H9 (cell line): ENCODE measurements at places on chromosomes 2 and 18. TPM values are rescaled to one million over a fixed set of nuclear protein-coding genes. Genes with fewer than 3 reads are reported as not detected.

The PDE11A gene
- total RNA-seq: 0.13 and 0.37 TPM in 2 replicates

The DSG2 gene
- total RNA-seq: 104 and 107 TPM in 2 replicates

The MYO3B gene
- total RNA-seq: 0.63 and 0.86 TPM in 2 replicates

The PPP1R1C gene
- total RNA-seq: 4.0 and 5.4 TPM in 2 replicates

The ST6GAL2 gene
- 7.6 and 7.8 TPM in 2 replicates for total RNA-seq

The TUBA3E gene
- total RNA-seq: 0.13 and 0.26 TPM in 2 replicates

The RAB11FIP5 gene
- 6.4 and 7.1 TPM in 2 replicates for total RNA-seq

The ERBB4 gene
- 0.04 and 0.22 TPM in 2 replicates for total RNA-seq

The PCARE gene
- total RNA-seq: not detected in 2 replicates

The SNTG2 gene
- 12.7 and 13.2 TPM in 2 replicates for total RNA-seq

The MOCOS gene
- total RNA-seq: 5.2 and 6.0 TPM in 2 replicates

The SNED1 gene
- total RNA-seq: 1.8 and 2.5 TPM in 2 replicates

The CD8B gene
- 0.24 TPM in 1 of 2 replicates, not detected in the other for total RNA-seq

The ATP6V1B1 gene
- not detected in 2 replicates for total RNA-seq

The UPP2 gene
- total RNA-seq: not detected in 2 replicates

The DPYSL5 gene
- 6.4 and 6.9 TPM in 2 replicates for total RNA-seq

The ANKRD30BL gene
- total RNA-seq: not detected in 2 replicates

The VWC2L gene
- total RNA-seq: not detected in 2 replicates

The UGT1A6 gene
- not detected in 2 replicates for total RNA-seq

The CD207 gene
- not detected in 2 replicates for total RNA-seq

The SLC16A14 gene
- total RNA-seq: 0.61 and 1.1 TPM in 2 replicates

The HOXD8 gene
- not detected in 2 replicates for total RNA-seq

The HSPE1 gene
- 347 and 370 TPM in 2 replicates for total RNA-seq

The MALT1 gene
- 18.0 and 18.1 TPM in 2 replicates for total RNA-seq

The ICA1L gene
- total RNA-seq: 4.5 TPM in 2 replicates

The ACVR1C gene
- 0.81 and 1.0 TPM in 2 replicates for total RNA-seq

The SPATS2L gene
- 45.9 and 47.3 TPM in 2 replicates for total RNA-seq

The DSG1 gene
- total RNA-seq: not detected in 2 replicates

The GAREM1 gene
- total RNA-seq: 4.4 and 5.2 TPM in 2 replicates

The MLPH gene
- 3.4 TPM in 2 replicates for total RNA-seq

The SLC19A3 gene
- 1.8 and 2.3 TPM in 2 replicates for total RNA-seq

The DUSP2 gene
- 13.5 and 14.9 TPM in 2 replicates for total RNA-seq

The ATP9B gene
- 19.1 and 20.9 TPM in 2 replicates for total RNA-seq

The DOK1 gene
- 15.2 and 16.0 TPM in 2 replicates for total RNA-seq

The ITPRID2 gene
- total RNA-seq: 9.0 and 12.0 TPM in 2 replicates

The OSGEPL1 gene
- 10.1 and 10.7 TPM in 2 replicates for total RNA-seq

The SP140 gene
- total RNA-seq: 0.31 and 0.70 TPM in 2 replicates

The HK2 gene
- total RNA-seq: 51.3 and 54.3 TPM in 2 replicates

The CRYGC gene
- total RNA-seq: not detected in 2 replicates

The ANKRD29 gene
- 1.9 and 2.1 TPM in 2 replicates for total RNA-seq

The MAB21L4 gene
- total RNA-seq: 0.15 and 0.37 TPM in 2 replicates

The TWIST2 gene
- total RNA-seq: 0.22 and 0.33 TPM in 2 replicates

The SERPINB3 gene
- total RNA-seq: 1.7 TPM in 2 replicates

The SERPINB13 gene
- total RNA-seq: not detected in 2 replicates

The NAT8 gene
- total RNA-seq: not detected in 2 replicates

The ABCB11 gene
- total RNA-seq: 0.04 TPM in 1 of 2 replicates, not detected in the other

The CENPA gene
- 19.3 and 21.4 TPM in 2 replicates for total RNA-seq

The CCDC178 gene
- 0.11 TPM in 1 of 2 replicates, not detected in the other for total RNA-seq

The TDRD15 gene
- not detected in 2 replicates for total RNA-seq

The FBXO48 gene
- 1.3 and 1.4 TPM in 2 replicates for total RNA-seq

The FAM237A gene
- not detected in 2 replicates for total RNA-seq

The ZBTB7C gene
- 0.33 and 0.39 TPM in 2 replicates for total RNA-seq

The HOXD13 gene
- total RNA-seq: not detected in 2 replicates

The CLEC4F gene
- total RNA-seq: not detected in 2 replicates

The EMILIN2 gene
- total RNA-seq: 20.0 and 21.3 TPM in 2 replicates

The TMEM247 gene
- total RNA-seq: not detected in 2 replicates
